ENCODE measurements at places on chromosomes 1 and 21.

DNA sequence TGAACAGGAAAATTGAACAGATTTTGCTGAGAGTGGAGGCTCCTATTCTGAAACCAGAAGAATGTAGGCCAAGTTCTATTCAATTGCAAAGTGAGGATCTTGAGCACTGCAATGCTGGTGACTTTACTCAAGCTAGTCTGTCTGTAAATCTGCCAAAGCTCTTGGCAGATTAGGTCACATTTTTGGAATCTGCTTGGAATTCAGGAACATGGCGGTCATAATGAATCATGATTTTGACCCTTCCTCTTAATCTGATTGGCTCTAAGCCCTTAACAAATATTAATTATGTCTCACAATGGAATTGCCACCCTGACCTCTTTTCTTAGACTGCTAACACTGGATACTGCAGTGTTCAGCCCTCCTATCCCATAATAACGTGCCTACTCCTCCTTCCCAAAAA lies 7.2 kb upstream of the GNG12 start:
- no peak for DNase-seq

DNA sequence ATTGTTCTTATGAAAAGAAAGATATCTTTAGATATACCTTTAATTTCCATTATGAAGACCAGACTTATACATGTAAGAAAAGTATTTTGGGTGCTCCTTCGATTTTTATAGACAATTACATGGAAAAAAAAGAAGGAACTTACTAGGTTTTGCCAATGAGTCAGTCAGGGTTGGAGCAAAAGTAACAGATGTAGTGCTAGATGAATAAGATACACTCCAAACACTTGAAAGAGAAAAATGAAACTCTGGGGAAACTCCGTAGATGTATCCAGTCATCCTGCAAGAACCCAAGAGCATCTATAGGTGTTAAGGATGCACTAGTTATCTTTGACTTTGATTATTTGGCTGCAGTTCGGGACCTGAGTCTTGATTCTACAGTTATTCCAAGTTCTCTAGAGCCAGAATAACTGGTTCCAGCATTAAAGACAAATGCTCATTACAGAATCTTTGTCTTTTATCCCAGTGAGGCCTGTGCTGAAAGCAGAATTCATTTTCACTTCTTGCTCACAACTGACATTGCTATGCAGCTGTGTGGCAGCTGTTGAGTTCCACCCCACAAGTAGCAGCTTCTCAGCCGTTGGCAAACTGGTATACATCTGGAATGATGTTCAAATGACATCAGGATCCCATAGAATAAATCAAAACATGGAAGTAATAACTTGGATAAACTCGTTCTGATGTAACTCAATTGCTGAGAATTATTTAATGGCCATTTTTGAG lies 326.1 kb downstream of the ASTN1 start:
- DNase-seq: no peak

DNA sequence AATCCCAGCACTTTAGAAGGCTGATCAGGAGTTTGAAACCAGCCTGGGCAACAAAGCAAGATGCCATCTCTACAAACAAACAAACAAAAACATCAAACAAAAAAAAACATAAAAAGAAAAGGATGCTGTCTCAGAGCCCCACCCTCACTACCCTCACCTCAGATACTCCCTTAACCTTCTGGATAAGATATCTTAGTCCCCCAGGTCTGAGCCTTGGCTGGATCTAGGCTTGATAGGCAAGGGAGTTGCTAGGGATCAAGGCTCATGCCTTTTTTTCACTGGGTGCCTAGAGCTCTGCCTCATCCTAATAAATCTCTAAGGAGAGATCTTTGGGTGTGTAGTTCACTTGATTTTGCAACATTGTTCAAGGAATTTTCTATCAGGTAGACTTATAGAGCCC lies 7.4 kb downstream of the HDAC1 start:
- DNase-seq: no peak

DNA sequence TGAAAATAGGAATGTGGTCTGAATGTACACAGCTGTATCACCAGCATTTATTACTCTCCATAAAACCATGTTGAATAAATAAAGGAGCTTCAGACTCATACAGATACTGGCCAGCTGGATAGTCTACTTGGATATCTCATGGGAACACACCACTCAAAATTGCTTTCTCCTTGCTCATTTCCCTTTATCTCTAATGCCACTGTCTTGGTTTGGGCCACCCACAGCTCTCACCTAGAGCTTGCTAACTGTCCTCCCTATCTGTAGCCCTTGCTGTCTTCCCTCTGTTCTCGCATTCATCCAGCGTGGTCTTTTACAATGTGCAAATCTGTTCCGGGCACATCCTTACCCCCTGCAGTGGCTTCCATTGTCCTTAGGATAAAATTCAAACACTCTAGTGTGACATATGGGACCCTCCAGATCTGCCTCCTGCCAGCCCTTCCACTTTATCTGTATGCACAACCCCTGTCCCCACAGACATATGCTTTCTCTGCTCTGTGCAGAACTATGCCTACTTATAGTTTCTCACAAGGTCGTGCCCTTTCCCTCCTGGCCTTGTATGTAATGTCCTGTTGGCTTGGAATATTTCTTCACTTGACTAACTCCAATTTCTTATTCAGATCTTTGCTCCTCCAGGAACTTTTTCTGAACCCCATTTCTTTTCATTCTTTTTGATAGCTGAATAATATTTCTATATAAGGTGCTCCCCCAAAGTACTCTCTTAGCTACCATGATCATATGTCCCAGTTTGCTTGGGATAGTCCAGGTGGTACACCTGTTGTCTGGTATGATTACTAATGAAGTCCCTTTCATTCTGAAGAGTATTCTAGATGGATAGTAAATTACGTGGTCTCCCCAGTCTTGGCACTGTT lies 2.9 kb downstream of the FLVCR1 start:
- DNase-seq: peak; percentile 85

DNA sequence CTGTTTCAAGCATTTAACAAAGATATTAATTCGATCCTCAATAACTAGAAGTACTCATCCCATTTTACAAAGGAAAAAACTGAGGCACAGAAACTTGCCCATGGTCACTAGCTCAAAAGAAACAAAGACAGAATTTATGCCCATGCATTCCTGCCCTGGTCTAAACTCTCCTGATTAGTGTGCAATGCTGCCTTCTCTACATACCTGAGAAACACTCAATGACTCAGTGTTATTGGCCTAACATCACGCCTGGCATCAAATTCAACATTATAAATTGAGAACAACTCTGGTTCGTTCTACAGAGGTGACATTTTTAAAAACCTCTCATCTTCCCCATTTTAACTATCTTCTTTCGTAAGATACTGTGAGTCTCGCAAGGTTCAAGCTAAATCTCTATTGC lies 5.2 kb downstream of the APP start:
- DNase-seq: no peak

DNA sequence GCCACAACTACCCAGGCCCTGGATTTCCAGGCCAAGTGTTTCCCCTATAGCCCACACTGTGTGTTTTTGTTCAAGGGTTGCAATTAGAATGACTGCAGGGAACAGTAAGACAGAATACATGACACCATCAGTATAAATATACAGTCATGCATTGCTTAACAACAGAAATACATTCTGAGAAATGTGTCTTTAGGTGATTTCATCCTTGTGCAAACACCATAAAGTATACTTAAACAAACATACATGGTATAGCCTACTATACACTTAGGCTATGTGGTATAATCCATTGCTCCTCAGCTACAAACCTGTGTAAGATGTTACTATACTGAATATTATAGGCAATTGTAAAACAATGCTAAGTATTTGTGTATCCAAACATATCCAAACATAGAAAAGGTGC lies 7.5 kb upstream of the SLC44A5 start:
- DNase-seq: no peak

DNA sequence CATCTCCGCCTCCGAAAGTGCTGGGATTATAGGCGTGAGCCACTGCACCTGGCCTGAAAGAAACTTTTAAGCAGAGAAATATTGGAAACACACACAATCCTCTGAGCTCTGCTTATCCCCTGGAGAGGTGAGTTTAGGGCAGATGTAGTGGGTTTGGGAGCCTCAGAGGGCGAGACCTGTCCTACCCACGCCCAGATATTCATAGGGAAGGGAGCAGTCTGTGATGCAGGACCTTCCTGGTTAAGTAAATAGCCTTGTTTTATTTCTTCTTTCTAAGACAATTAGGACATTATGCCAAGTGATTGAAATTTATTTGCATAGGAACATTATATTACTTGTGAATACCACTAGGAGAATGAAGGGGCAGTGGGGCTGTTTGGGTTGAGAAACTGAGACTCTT lies 18.0 kb upstream of the SLC45A1 start:
- no peak for DNase-seq

DNA sequence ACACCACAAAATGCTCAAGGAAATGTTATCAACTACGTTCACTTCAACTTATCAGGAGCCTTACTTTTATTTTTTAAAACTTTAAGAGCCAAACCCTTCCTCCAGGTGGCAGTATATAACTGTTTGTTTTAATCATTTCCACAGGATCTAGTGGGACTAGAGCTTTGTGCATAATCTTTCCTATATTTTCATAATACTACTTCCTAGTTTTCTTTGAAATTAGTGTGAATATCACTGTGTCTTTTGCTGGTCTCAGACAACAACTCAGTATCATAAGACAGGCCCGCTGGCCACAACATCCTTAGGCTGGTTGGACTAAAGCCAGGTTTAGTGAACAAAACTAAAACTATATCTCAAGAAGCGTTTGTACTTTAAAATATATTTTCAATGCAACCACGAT lies 145.5 kb downstream of the TIAM1 start:
- DNase-seq: no peak

DNA sequence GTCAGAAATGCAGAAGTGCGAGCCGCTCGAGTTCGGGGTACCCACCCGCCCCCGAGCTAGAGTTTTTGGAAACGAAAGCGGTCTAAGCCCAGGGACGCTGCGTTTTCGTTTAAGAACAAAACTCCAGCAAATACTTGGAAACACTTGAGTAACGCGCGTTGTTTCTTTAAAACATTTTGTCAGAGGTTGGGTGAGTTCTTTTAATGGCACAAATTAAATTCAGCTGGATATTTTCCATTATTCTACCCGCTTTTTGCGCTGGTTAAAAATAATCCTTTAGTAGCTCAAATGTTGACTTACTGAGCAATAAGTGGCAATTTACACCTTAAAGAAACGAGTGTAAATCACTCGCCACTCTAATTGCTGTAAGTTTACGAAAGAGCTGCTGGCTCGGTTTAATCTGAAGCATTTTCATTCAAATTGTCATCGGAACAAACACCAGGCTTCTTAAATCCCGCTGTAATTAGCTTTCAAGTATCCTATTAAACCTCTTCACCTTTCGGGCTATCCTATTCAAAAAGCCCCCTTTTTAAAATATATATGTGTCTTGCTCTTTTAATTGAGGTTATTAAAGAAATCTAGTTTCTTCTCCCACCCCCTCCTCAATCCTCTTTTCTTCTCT lies 1.5 kb downstream of the LHX8 start:
- DNase-seq: no peak

- no peak for DNase-seq
Measured at GRCh38 chr1:46412893-46413595, 18.9 kb downstream of the FAAH start.

DNA sequence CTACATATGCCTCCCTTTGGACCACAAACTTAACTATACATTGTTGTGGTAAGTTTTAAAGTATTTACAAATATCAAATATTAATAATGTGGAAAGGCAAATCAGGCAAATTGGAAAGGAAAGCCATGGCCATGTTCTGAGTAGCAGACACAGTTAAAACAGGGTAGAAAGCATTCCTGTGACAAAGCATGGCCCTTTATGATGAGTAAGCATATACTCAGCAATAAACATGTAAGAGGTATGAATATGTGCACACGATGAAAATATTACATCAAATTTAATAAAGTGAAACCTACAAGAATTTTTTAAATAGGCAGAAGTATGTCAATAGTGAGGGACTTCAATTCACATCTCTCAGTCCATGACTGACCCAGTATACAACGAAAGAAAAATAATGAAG lies 389.2 kb downstream of the DSCAM start:
- DNase-seq: no peak

- no peak for DNase-seq
Measured at GRCh38 chr1:7508052-7508933, 262.8 kb upstream of the VAMP3 start.

- DNase-seq: no peak
Measured at GRCh38 chr1:215830226-215830810, 263.2 kb downstream of the KCTD3 start.

GRCh38 chr1:52225174-52225573 lies 83.3 kb downstream of the ZFYVE9 start:
- no peak for DNase-seq

DNA sequence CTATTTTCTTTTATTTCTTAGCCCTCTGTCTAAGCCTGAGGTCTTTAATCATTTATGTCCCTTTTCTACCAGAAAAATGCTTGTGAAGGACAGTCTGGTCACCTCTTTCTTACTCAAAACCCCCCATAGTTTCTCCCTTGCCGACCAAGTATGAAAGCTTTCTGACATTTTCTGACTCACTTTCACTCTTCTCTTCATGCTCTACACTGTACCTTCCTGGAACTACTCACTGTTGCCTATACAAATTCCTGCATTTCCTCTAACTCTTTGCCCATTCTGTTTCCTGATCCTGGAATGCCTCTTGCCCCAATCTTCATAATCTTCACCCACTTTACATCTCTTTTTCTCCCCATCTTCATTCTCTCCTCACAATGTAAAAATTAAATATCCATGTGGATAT lies 380.0 kb downstream of the HHIPL2 start:
- no peak for DNase-seq

- no peak for DNase-seq
Measured at GRCh38 chr1:147611021-147611426, 59.3 kb downstream of the ACP6 start.

DNA sequence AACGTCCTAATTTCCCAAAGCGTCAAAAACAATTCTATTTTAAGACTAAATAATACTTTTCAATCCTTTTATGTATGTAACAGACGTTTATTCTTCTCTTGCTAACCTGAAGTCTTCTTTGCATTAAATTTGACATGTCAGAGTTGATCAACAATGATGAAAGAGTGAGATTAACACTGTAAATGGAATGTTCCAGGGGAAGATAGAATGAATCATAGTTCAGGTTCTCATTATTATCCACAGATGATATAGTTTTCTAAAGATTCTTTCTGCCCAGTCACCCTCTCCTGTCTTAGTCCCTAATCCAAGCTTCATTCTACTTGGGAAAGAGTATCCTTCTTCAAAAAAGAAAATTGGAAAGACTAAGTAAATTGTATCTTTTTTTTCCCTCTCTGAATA lies 38.9 kb downstream of the SDCCAG8 start:
- DNase-seq: no peak

- DNase-seq: no peak
Measured at GRCh38 chr1:2258996-2259395, 30.9 kb downstream of the SKI start.

GRCh38 chr1:38579056-38579455 lies 280.5 kb downstream of the RRAGC start:
- DNase-seq: no peak

- no peak for DNase-seq
Measured at GRCh38 chr1:225707824-225708223, 54.9 kb upstream of the ENAH start.

- no peak for DNase-seq
Measured at GRCh38 chr1:42150651-42151050, 2.6 kb upstream of the GUCA2B start.

Data from NCI-H524 treated with DMSO at 0.1 percent for 48 hours (cell line).